ENCODE measurements at places on chromosomes 7 and 10.
A peak's percentile ranks its signal among the peaks of the same experiment; 100 is the strongest.

- no peak for DNase-seq
These were observed 157.3 kb upstream of the MTPN start for GRCh38 chr7:136134503-136134902.

DNA sequence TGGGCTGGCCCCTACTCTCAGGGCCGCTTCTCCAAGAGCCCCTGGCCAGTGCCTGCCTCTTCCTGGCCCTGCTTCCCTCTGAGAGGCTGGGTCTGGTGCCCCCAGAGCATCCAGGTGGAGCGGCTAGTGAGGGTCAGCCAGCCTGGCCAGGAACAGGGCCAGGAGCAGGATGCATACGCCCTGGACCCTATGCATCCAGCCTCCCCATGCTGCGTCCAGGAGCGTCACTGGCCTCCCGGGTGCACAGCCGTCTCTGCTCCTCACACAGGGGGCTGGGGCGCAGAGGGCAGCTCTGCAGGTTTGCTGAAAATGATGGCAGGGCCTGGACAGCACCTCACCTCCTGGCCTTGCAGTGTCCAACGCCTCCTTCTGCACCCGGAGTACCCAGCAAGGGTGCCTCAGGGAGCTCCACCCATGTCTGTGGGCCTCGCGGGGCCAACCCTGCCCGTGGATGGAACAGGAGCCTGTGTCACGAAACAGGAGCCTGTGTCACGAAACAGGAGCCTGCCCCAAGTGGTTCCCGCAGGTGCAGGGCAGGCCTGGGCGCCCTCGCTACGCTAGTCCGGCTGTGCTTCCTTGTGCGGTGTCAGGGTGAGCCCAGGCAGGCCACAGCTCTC, 246.2 kb upstream of the PPP2R2D start:
- DNase-seq = no peak

- DNase-seq = no peak
These were observed 570 bp upstream of the ARF5 start for GRCh38 chr7:127587663-127588018.

DNA sequence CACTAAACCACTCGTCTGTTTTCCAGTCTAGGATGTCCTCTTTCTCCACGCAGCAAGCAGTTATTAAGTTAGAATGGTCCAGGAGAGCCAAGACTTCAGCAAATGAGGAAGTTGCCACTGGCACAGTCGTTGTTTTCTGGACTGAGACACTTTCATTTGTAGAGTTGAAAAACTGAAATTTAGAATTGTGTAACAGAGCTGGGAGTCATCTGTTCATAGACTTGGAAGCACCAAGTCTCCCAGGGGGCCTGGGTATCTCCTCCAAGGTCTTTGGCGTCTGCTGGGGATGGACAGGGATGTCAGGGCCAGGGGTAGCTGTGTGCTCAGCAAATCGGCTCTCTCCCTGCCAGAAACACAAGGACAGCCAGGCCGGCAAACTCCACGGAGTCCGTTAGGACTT, 208.4 kb downstream of the FANK1 start:
- DNase-seq = no peak

- no peak for DNase-seq
These were observed 28.5 kb downstream of the NACAD start for GRCh38 chr7:45060295-45060694.

- DNase-seq = no peak
These were observed 330.1 kb upstream of the LRGUK start for GRCh38 chr7:133796782-133797745.

DNA sequence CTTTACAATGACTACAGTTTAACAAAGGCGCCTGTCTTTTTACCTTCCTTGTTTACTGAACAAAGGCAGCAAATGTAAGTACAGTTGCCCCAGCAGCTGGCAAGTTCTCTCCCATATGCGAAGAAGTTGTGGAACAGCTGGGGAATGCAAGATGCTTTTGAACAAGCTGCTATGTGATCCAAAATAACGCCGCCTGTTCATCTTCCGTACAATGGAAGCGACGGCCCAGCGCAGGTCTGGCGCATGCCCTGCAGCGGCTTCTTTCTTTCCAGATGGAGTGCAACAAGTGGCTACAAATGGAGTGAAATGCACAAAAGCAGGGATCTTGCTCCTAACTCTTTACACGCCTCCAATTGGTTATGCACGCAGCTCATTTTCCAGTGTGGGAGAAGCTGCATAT, 97.0 kb upstream of the SVIL start:
- no peak for DNase-seq

DNA sequence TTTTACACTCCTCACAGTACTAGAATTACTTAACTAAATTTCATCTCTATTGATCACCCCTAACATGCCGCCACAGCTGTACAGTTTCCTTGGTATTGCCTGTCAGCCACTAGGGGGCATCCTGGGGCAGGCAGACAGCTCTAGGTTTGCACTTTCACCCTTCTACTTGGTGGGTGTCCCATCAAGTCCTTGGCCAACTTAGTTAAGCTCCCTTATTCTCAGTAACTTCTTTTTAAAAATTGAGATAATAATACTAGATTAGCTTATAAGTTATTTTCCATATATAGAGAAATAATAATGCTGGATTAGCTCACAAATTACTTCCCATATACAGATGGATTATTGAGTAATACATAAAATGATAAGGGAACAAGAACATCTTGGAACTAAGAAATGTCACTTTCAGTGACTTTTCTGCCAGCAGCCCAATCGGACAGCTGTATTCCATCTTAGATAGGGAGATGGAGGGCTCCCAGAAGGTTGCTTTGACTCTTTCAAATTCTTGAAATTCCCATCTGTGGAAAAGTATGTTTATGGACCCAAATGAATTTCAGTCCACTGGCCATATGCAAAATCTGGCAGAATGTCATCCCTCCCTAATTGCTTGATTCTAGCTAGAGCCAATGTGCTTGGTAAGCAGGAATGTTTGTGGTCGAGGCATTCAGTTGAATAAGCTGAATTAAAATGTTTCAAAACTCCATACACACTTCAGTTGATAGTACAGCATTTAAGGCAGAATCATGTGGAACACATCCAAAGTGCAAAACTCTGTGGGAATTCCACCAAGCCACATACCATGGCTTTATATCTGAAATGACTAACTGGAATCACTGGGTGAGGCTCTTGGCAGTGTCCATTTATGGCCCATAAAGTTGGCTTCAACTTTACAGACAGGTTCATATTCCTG, 309.7 kb downstream of the CSTF2T start:
- DNase-seq = peak; percentile 9

DNA sequence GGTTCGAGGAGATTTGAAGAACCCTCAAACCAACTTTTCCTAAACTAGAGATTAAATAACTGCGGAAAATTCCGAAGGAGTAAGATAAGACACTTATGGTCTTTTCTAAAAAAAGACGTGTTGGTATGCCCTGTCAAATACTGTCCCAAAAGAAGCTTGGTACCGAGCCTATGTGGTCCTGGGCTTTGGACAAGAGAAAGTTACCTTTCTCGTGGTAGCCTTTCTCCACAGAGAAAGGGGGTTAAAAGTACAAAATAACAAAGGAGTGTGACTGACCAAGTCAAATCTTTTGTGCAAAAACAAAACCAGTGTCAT, 56.2 kb upstream of the JCAD start:
- DNase-seq = no peak

GRCh38 chr10:78529262-78529661, 495.6 kb downstream of the RPS24 start:
- DNase-seq = no peak

- DNase-seq = no peak
These were observed 52.6 kb downstream of the BRI3 start for GRCh38 chr7:98334081-98334480.

- peak; percentile 32 for DNase-seq
These were observed 101.1 kb upstream of the TARP start for GRCh38 chr7:38374507-38374906.
